ENCODE measurements at places on chromosomes 16 and 17. TPM values are rescaled to one million over a fixed set of nuclear protein-coding genes. Genes with fewer than 3 reads are reported as not detected.

The ANKFN1 gene
- not detected for polyA plus RNA-seq

The SYCE1L gene
- polyA plus RNA-seq: not detected

The CHD3 gene
- polyA plus RNA-seq: 65.4 TPM

The TBC1D28 gene
- polyA plus RNA-seq: not detected

The CD300LD gene
- polyA plus RNA-seq: not detected

The MYL4 gene
- polyA plus RNA-seq: 0.20 TPM

The UTS2R gene
- not detected for polyA plus RNA-seq

The KCNH4 gene
- polyA plus RNA-seq: 0.03 TPM

The TRIM37 gene
- polyA plus RNA-seq: 9.4 TPM

The KRT33A gene
- not detected for polyA plus RNA-seq

The TP53TG3B gene
- polyA plus RNA-seq: not detected

The GRIN2A gene
- polyA plus RNA-seq: not detected

The KCNG4 gene
- polyA plus RNA-seq: not detected

The PITPNM3 gene
- 2.0 TPM for polyA plus RNA-seq
